Stimulated activated CD4-positive, alpha-beta T cell treated with anti-CD3 and anti-CD28 coated beads, TNF-alpha, amount 100 ng/mL, for 48 hours (primary cell): ENCODE measurements at places on chromosomes 2 and 18.

DNA sequence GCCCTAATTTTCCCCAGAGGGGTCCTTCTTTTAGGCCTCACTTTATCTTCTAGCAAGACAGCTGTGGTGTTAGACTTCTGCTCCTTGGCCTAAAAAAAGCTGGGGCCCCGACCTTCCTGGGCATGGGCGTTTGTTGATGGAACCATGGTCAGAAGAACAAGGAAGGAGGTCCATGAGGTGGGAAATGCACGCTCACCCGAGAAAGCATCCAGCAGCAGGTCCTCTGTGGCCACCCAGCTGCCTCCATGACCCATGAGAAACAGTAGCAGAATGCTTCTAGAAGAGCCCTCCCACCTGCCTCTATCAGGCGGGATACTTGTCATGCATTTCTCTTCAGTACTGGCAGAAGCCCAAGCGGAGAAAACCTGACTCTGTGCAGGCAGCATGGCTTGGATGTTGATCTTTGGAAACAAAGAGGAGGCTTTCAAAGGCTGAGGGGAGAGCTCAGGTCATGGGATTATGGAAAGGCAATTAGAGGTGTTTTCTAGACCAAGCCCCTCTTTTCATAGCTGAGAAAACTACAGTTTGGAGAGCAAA, 249.1 kb downstream of the FAM210A start:
- DNase-seq = no peak

GRCh38 chr18:76518860-76519538, 24.0 kb upstream of the ZNF516 start:
- no peak for DNase-seq

GRCh38 chr2:33489835-33490431, 13.5 kb downstream of the RASGRP3 start:
- no peak for DNase-seq

DNA sequence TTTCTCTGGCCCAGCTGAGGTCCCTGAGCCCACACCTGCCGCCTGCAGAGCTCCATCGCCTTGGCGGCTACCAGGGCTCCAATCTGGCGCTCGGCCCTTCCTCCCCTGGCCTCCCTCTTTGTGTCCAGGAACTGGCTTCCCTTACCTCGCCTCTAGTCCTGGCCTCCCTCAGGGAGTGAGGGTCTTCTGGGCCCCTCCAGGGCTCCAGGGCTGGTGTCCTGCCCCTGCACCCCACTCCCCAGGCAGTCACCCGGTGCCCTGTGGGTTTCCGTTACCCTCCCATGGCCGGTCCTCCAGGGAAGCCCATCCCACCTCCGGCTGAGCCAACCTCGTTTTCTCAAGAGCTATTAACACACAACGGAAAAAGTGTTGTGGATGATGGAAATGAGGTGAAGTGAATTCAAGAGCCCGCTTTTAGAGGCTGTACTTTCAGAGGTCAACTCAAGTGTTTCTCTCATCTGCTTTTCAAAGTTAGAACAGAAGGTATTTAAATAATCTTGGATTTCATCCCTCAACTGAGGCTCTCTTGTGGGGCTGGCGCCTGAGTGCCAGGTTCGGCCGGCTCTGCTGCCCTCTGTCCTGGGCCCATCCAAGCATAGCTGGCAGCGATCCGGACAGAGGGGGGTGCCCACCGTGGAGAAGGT, 131.9 kb downstream of the ASB1 start:
- no peak for DNase-seq

DNA sequence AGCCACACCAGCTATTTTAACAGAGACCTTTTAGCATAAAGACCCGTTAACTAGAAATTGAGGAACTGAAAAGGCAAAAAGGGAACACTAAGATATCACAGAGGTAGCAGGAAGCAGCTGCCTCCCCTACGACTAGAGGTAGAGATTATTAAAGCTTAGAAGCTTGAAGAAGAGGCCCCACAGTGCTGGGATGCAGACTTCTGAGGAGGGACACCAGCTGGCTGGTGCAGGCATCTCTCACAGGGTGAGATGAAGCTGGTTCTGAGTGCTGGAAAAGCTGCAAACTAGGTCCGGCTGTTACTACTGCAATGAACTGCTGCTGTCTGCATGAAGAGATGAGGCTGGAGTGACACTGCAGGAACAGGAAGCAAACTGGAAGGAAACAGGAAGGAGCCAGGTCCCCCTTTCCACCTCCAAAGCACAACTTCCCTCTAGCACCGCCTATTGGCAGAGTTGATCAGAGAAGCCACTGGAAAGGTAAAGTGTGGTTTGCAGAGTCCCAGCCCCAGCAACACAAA, 61.2 kb upstream of the MRPS9 start:
- no peak for DNase-seq

- no peak for DNase-seq
Observed at GRCh38 chr2:8805278-8806210, 31.9 kb downstream of the KIDINS220 start.

DNA sequence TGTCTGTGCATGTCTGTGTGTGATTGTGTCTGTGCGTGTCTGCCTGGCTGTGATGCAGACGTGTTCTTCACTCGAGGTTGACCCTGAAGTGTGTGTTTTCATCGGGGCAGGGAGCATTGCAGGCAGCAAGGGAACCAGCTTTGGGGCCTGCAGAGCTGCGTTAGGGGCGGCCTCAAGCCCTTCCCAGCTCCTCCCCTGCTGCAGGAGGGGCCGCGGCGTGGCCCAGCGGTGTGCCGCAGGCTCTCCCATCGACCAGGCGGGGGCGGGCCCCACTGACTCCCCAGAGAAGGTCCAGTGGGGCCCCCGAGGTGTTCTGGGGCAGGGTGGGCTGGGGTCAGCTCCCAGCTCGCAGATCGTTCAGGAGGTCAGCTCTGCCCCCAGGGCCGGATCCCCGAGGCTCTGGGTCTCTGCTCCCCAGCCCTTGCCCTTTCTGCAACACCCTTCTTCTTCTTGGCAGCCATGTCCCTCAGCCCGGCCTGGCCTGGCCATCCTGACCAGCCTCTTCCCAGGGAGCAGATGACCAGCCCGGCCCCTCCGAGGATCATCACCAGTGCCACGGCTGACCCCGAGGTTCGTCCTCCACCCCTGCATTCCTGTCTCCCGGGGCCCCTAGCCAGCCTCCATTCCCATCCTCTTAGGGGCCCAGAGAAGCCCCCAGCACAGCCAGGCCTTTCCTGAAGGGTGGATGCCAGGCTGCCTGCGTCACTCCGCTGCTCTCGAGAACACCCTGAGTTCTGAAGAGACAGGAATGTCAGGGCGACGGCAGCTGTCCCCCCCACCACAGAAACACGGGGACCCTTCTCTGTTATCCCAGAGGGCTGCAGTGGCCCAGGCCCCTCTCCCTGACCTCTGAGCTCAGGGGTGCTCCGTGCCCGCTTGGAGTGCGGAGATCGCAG, 11.1 kb upstream of the KLHL30 start:
- no peak for DNase-seq

DNA sequence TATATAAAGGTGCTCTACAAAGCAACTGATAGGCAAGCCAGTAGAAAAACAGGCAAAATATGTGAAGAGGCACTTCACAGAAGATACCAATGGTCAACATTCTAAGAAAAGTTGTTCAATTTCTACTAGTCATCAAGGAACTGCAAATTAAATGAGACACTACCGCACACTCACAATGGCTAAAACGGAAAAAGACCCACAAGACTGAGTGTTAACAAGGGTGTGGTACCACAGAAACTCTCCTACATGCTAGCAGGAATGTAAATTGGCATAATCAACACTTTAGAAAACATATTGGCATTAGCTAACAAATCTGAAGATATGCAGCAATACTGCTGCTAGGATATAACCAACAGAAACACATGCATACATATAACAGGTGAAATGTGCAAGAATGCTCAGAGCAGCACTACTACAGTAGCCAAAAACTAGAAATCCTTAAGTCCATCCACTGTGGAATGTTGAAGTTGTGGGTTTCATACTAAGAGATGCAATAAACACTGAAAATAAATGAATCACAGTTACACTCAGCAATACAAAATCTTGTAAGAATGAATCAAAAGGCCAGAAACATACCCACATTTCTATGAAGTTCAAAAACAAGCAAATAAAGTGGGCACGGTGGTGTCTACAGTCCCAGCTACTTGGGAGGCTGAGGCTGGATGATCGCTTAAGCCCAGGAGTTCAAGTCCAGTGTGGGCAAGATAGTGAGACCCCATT, 9.2 kb downstream of the RNU4ATAC start:
- no peak for DNase-seq

DNA sequence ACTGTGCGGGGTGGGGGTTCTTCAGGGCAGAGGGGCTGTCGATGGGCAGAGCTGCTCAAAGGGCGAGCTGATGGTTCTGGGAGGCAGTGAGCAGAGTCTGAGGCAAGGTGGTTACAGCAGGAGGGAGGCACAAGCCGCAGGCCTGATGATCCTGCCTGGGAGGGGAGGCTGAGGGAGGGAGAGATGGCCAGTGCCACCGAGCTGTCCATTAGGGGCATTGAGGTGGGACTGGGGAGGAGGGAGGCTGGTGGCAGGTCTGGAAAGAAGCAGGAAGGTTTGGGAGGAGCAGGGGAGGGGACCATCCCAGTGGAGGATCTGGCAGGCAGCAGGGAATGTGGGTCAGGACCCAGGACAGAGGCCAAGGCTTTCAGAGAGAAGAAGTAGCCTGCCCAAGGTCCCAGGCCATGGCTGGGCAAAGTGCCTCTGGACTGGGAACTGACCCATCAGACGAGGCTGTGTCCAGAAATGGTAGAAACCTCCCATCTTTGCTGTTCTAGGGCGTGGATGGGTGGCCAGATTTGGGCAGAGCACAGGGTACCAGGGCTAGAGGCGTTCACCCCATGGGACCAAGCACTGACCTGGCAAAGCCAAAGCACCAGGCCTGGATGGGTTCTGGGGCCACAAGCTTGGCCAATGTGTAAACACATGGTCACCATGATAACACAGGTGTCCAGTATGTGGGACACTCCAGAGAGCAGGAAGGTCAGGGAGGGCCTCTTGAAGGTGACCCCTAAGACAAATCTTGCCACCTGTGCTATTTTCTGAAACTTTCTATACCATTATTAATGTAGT, 55.5 kb downstream of the INHBB start:
- DNase-seq = no peak

DNA sequence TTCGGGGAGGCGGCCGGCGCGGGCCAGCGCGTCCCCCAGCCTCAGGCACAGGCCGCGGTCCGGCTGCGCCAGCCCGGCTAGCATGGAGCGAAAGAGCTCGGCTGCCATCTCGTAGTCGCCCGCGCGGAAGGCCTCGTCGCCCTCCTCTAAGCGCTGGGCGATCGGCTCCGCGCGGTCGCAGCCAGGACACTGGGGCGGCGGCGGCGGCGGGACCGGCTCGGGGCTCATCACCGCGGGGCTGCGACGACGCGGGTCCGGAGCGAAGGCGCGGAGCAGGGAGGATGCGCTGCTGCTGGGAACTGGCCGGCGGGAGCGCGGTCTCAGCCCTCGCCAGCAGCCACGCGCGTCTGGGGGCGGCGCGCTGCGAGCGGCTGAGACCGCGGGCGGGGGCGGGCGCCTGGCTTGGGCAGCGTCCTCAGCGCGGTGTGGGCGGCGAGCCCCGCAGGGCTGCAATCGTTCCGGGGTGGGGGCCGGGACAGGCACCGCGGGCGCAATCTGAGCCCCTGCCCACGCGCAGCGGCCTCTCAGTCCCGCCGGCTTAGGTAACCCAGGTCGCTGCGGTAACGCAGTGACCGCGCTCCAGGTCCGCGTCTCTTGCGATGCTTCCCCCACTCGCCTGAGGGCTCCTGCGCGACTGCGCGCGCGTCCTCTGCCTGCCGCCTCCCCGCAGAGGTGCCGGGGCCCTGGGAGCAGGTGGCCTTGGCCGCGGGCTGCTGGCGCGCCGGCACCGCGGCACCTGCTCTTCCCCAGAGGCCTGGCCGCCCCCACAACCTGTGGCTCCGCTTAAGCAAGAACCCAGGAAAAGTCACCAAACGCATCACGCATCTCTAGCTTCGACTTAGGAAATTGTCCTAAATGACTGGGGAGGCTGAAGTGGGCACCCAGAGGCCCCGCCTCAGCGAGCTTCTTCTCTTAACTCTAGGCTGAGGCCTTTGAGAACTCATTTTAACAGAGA, at the start of gene LONRF2:
LONRF2 (minus strand) TSS at position 636 of the 955 bp plus-strand sequence; CDS start at position 228, 408 bp downstream.
- no peak for DNase-seq

GRCh38 chr2:73239776-73240175, 5.7 kb downstream of the CCT7 start:
- no peak for DNase-seq

- DNase-seq = no peak
Observed at GRCh38 chr2:195094330-195094729, 562.7 kb upstream of the SLC39A10 start.

GRCh38 chr2:185245216-185245615, 493.4 kb upstream of the FSIP2 start:
- DNase-seq = no peak

- DNase-seq = no peak
Observed at GRCh38 chr2:23751747-23752265, 175.1 kb downstream of the ATAD2B start.

GRCh38 chr2:238573916-238574315, 147.2 kb downstream of the ASB1 start:
- no peak for DNase-seq

- DNase-seq = no peak
Observed at GRCh38 chr2:3728104-3729054, 25.0 kb downstream of the DCDC2C start.

DNA sequence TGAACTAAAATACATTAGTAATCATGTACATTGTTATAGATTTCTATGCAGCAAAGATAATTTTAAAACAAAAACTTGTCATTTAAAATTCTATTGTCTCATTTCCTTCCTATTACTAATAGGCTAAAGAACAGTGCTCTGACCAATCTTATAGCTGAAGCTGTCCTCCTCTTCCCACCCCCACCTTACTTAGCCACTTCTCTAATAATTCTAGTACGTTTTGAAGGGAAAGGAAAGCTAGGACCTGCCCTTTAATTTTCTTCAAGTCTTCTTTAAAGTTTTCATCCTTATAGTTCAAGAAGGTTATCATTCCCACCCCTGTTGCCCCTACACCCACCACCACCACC, 121.6 kb downstream of the RBMS1 start:
- no peak for DNase-seq

GRCh38 chr2:192073878-192074277, 120.9 kb downstream of the TMEFF2 start:
- no peak for DNase-seq

GRCh38 chr18:30175621-30176225, 866.8 kb downstream of the DSC3 start:
- DNase-seq = no peak

DNA sequence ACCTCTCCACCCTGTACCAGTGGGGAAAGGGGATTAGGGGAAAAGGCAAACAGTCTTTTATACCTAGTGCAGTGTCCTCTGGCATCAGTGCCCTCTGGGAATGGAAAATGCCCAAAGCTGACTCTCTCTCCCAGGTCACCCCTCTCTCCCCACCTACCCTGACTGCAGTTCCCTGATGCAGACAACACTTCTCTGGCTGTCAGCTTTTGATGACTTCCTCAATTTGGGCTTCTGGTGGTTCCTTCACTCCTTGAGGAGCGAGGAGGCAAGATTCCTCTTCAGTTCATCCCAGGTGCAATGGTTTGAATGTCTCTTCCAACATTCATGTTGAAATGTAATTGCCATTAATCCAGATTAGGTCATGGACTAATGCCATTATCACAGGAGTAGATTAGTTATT, 19.7 kb upstream of the PPM1B start:
- no peak for DNase-seq

- no peak for DNase-seq
Observed at GRCh38 chr2:196337208-196337953, 166.0 kb upstream of the STK17B start.

GRCh38 chr2:232412986-232413385, 6.3 kb downstream of the ALPG start:
- no peak for DNase-seq
